ENCODE measurements at places on chromosomes 3 and 15. TPM values are rescaled to one million over a fixed set of nuclear protein-coding genes. Genes with fewer than 3 reads are reported as not detected.

The ISL2 gene
- 0.27 TPM for total RNA-seq

The ILDR1 gene
- total RNA-seq: not detected

The RASGRP1 gene
- under 0.01 TPM for total RNA-seq

The C2CD4A gene
- total RNA-seq: not detected

The DISP2 gene
- 0.13 TPM for total RNA-seq

The SLC12A8 gene
- 0.74 TPM for total RNA-seq

The TRIM42 gene
- total RNA-seq: not detected

The ITIH1 gene
- not detected for total RNA-seq

The RBM6 gene
- 20.2 TPM for total RNA-seq
